ENCODE measurements at places on chromosomes 2 and 18.

- no peak for DNase-seq
Observed at GRCh38 chr2:26251893-26252292, 7.2 kb downstream of the HADHB start.

DNA sequence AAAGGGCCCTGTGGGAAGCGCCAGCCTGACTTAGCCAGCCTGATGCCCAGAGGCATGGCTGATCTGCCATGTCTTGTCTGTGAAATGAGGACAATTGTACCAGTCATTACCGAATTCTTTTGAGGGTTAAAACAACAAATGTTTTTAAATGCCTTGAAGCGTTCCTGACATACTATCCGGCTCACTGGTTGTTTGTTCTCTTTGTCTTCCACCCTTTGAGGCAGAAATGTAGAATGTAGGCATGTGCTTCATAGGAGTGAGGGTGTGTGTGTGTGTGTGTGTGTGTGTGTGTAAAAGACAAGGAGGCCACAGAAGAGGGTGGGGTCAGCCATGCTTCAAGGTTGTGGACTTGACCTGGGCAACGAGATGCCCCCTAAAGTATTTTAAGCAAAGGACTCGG, 35.5 kb downstream of the TGFBRAP1 start:
- DNase-seq: no peak

GRCh38 chr2:18106841-18107240, 228.4 kb downstream of the KCNS3 start:
- no peak for DNase-seq

GRCh38 chr2:100941646-100942240, 60.3 kb upstream of the RPL31 start:
- DNase-seq: no peak

DNA sequence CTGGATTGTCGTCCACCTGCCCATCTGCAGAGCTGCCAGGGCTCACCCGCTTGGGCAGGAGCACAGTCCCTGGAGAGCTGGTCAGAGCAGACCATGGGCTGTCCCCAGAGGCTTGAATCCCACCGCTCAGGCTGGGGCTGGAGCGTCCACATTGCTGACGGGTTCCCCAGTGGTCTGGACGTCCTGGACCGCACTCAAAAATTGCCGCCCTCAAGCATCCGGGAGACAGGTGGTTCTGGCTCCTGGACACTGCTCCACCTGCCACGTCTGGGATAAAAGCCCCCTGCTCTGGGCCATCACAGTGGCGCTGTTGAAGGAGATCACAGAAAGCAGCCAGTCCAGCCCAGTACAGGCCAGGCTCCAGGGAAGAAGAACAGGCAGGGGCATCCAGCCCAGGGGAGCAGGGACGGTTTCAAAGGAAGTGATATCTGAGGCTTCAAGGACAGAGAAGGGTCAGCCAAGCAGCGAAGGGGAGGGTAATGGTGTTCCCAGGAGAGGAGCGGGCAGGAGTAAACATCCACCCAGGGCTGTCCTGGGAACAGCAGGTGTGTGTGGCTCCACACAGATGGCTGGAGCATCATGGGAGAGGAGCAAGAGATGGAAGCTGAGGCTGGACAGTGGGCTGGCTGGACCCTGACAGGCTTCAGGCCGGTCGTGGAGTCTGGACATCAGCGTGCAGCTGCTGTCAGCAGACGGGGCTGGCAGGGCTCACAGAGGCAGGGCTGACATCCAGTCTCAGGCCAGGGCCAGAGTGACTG, 21.9 kb upstream of the ID2 start:
- DNase-seq: no peak

GRCh38 chr2:197657562-197657961, 17.8 kb downstream of the RFTN2 start:
- no peak for DNase-seq

GRCh38 chr2:119393971-119394748, 27.4 kb downstream of the DBI start:
- DNase-seq: no peak

- DNase-seq: peak; percentile 92
Observed at GRCh38 chr18:12606592-12607315, 51.2 kb downstream of the SPIRE1 start.

DNA sequence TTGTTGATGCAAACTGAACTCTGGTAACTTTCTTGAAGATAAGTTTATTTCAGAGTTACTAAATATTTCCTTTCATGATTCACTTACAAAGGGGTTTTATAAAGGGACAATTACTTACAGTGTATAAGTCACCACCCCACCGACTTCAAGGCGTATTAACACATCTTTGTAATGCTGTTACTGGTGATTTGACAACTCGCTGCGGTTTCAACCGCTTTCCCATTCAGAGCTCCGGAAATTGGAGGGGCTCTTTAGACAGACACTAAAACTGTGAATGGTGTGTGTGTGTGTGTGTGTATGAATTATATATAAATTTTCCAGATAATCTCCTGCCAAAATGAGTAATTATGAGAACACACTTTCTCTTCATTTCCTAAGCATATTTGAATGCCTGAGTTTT, 4.9 kb downstream of the TM4SF20 start:
- no peak for DNase-seq

- no peak for DNase-seq
Observed at GRCh38 chr2:171858397-171858958, 35.6 kb downstream of the SLC25A12 start.

DNA sequence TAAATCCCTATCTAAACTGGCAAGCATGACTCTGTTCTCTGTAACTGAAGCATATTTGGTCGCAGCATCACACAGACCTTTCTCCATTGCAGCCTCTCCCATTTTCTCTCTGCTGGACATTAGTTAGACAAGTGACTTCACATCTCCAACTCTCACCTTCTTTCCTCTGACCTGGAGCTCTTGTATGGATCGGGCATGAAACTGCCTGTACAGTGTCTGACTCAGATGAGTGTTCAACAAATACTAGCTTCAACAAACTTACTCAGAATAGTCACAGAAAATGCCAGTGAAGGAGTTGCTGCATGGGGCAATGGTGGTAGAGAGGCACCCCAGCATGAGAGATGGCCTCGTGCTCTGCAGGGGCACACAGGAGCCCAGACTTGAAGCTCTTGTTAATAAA, 104.7 kb upstream of the COPS8 start:
- no peak for DNase-seq

DNA sequence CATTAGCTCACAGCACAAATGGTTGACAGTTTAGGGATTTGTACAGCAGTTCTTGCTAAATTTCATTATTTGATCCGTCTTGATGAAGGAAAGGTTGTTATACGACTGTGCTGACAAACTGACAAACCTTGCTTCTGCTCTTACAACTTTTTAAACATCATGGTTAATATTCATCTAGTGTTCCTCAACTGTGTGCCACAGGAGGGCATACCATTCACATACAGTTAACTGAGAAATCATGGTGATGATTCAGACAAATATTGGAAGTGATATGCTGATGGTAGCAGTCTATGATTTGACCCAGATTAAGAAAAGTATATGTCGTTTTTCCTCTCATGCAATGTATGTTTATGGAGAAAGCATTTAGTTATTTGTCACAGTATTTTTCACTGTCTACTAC, 129.8 kb upstream of the FSIP2 start:
- DNase-seq: no peak

GRCh38 chr18:2536493-2536892, 34.8 kb downstream of the METTL4 start:
- no peak for DNase-seq

- DNase-seq: peak; percentile 45
Observed at GRCh38 chr2:66526180-66526579, 91.3 kb downstream of the MEIS1 start.

DNA sequence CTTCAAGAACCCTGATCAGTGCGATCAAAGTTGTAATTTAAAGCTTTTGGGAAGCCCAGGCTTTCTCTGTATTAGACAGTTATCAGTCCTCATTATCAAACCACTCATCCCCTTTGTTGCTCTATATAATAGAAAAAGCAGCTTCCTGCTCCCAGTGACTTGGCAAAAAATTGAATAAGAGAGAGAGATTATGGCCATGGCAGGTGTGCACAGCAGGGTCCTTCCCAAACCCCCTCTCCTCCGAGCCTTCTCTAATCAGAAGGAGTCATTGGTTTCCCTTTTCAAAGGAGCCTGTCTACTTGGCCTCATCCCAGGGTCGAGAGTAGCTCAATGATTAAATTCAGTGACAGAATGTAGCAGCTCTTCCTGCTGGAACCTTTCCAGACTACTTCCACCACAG, 81.5 kb downstream of the SEMA4F start:
- DNase-seq: no peak

- no peak for DNase-seq
Observed at GRCh38 chr18:512957-513356, 12.5 kb upstream of the COLEC12 start.

DNA sequence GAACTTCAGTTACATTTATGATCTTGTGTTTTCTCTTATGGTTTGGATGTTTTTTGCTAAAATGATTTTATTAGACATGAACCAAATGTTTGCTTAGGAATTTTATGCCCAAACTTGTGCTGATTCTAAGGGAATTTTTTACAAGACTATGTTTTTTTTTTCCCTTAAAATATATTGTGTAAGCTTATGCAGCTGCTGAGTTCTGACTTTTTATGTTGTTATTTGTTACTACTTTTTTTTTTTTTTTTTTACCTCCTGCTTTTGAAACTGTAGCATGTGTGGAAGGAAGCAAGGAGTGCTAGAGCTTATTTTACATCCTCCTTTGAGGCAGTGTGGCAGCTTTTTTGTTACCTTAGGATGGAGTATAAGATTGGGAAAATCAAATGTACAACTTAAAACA, 6.0 kb upstream of the DNAH7 start:
- DNase-seq: no peak

- peak; percentile 76 for DNase-seq
Observed at GRCh38 chr2:44981714-44982108, 27.5 kb downstream of the SIX2 start.

DNA sequence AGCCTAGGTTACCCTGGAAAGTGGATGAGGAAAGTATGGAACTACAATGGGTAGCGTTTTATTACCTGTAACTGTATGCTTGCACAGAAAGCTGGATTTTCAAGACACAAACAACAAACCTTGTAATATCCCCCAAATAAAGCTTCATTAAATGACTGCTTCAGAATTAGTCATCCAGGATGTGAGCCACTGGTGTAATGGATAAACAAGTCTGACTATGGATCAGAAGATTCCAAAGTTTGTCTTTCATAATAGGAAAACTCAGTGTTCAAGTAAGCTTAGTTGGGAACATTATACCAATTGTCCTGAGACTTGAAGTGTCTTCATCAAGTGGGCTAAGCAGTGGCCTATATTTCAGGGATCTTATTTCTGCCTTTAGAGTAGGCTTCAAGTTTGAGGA, 518.8 kb downstream of the LRP1B start:
- DNase-seq: no peak

DNA sequence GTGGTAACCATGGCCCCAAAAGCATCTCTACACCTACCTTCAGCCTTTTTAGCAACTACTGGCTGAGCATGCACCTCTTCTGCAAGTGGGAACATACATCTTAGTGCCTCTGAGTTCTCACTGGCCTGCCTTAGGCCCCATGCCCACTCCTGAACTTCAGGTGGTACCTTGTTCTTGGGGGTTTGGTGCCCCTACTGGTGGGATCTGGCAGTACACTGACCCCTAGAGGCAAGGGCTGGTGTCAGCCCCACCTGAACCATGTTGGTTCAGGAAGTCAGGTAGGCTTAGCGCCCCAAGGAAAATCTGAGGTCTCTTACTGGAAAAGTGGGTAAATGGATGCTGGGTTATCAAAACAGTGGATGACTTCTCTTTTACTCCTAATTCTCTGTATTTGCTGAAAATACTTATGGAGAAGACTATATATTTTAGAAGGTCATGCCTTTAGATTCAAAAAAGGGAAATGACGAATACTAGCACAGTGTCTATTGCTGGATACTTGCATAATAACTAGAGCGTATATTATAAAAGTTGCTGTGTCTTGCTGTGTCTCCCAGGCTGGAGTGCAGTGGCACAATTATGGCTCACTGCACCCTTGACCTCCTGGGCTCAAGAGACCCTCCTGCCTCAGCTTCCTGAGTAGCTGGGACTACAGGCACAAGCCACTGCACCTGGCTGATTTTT, 84.6 kb downstream of the RAB31 start:
- DNase-seq: peak; percentile 47

GRCh38 chr2:60275958-60276357, 277.5 kb downstream of the BCL11A start:
- DNase-seq: no peak

GRCh38 chr2:205782941-205783340, 100.6 kb downstream of the NRP2 start:
- no peak for DNase-seq

GRCh38 chr2:6927753-6928152, 10.5 kb downstream of the RNF144A start:
- DNase-seq: no peak

- no peak for DNase-seq
Observed at GRCh38 chr2:177080746-177081284, 131.8 kb upstream of the HNRNPA3 start.

Measured in common myeloid progenitor, CD34-positive (primary cell).